Stimulated activated CD4-positive, alpha-beta T cell treated with anti-CD3 and anti-CD28 coated beads, Interleukin-4, amount 100 ng/mL, for 48 hours (primary cell): ENCODE measurements at places on chromosomes 1 and 21.

GRCh38 chr1:182147136-182147820, 85.8 kb upstream of the ZNF648 start:
- DNase-seq = no peak

- no peak for DNase-seq
Measured at GRCh38 chr1:235781807-235782206, 84.9 kb downstream of the LYST start.

DNA sequence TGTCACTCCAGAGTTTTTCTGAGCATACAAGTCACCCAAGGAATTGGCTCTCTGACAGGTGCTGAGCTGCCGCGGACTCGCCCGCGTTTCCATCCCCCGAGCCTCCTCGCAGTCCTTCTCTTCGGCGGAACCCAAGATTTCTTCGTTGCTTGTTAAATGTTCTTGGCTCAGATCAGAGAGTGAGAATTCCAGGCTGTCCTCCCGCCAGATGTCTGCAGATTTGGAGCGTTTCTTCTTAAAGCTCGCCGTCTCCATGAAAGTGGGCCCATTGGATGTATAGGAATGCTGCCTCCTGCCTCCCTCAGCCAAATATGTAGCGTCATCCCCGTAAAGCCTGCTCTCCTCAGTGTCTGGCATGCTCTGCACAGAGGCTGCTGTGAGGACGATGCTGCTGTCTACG, 77.8 kb downstream of the TIAM1 start:
- DNase-seq = no peak

- no peak for DNase-seq
Measured at GRCh38 chr1:116560704-116561490, 9.9 kb downstream of the CD58 start.

- DNase-seq = no peak
Measured at GRCh38 chr21:44530221-44530902, 9.6 kb downstream of the KRTAP10-1 start.

GRCh38 chr1:58839846-58840835, 56.3 kb upstream of the JUN start:
- no peak for DNase-seq

DNA sequence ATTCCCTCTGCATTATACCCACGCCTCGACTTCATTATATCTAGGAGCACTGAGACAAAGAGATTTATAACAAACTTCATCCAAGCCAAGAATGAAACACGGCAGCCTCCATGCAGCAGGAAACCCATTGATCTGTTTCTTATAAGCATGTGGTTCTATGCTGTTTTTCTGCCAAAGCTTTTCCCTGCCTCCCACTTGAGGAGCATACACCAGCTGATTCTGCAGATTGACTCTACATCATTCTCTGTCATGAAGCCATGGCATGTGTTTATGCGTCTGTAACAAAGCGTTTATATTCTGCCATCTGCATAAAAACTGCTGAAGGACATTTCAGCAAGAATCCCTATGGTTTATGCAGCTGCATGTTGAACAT, 102.0 kb downstream of the CYYR1 start:
- DNase-seq = no peak

DNA sequence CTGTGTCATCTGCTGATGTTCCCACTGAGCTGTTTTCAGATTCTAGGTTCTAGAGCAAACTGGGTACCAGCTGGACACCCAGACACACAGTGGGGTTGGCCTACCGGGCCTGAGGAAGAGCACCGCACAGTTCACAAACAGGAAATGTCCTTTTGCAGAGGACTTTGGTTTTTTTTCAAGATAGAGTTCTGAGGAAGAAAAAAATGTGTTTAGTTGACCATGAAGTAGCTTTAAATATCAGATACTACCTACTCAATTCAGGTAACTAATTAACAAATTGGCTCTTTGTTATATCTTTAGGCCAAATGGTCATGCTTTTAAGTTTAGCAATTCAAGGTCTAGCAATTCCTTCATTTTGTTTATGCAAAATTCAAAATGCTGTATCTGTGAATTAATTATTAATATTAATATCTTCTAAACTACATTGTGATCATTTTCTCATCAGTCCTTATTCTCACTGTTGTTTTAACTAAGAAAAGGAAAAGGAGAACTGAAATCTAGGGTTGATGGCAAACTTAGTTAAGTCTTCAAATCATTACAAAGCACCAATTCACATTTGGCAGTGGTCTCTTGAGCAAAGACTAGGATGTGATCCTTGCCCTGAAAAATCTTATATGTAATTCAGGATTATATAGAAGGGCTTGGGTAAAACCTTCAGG, 17.2 kb upstream of the NCF2 start:
- no peak for DNase-seq

DNA sequence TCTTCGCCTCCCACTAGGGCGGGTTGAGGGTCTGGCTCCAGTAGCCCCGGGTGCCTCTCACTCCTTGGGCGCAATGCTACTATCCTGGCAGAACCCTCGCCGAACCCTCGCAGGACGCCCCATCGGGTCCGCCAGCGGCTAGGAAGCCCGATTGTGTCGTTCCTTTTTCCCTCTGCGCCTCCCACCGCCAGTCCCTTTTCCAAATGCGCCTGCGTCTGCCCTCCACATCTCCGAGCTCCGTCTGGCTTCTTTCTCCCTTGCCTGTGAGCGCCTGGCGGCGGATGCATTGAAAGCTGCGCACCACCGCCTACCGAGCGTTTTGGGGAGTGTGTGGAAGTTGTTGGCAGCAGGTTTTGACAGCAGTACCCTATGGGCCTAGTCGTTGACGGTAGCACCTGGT, 1.0 kb upstream of the DIRAS3 start:
- DNase-seq = no peak

- DNase-seq = no peak
Measured at GRCh38 chr1:162988869-162989268, 80.3 kb upstream of the RGS4 start.

DNA sequence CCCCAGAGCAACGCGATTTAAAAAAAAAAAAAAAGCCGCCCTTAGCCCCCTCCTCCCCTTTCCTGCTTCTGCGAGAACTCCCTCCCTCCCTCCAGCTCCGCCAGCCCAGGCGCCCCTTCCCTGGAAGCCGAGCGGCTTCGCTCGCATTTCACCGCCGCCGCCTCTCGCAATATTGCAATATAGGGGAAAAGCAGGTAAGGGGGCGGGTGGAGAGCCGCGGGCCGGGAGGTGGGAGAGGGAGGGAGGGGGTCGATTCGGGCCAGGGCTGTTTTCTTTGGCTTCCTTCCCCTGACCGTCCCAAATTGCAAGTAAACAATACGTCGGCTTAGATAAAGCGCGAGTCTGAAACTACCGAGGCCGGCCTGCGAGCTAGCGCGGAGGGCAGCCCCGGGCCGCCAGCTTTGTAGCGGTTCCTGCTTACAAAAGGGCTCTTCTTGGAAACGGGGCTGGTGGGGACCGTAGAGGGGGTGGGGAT, 408 bp downstream of the LMO4 start:
- DNase-seq = no peak

- DNase-seq = no peak
Measured at GRCh38 chr21:29149808-29150425, 19.5 kb downstream of the MAP3K7CL start.

DNA sequence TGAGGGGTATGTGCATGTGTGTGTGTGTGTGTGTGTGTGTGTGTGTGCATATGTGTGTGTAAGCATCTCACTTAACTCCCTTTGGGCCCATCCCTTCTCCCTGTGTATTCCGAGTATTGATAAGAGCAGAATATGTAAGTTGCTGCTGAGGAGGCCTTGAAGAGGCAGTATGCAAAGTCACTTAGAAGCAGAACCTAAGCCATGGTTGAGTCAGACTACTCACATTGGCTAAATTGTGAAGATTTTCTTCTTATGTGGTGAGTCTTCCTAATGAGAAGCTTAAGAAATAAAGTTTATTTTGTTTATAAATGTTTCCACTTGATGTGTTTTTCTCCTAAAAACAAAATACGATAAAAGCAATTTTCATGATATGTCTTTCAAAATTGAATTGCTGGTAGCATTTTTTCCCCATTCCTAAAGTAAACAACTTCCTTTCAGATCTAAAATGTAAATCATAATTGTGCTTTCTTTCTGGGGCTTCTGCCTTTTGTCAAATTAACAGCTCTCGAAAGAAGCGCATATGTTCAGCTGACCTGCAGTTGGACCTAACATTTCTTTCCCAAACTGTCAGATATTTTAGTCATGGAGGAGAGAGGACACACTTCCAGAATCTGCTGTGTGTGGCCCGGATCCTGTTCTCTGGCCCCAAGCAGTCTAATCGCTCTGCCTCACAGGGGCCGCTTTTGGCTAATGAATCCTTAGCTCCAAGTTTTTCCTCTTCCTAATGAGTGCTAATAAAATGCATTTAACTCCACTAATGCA, 284.0 kb downstream of the DUSP10 start:
- DNase-seq = no peak
